Ureter (tissue), 1 donor: ENCODE measurements at places on chromosomes 7 and 10. TPM values are rescaled to one million over a fixed set of nuclear protein-coding genes. Genes with fewer than 3 reads are reported as not detected.

GRCh38 chr10:81026591-81026990 is 488.9 kb downstream of the SH2D4B start:
- no peak for DNase-seq

- peak; percentile 19 for DNase-seq
Measured at GRCh38 chr7:65953890-65954450, 28.0 kb downstream of the GUSB start.

- DNase-seq, result no peak
Measured at GRCh38 chr10:178723-179122, 43.5 kb downstream of the ZMYND11 start.

CTBP2 gene
- 94.5 TPM for total RNA-seq

ZCWPW1 gene
- 4.3 TPM for total RNA-seq

GRCh38 chr10:29830531-29831512 is 196.1 kb upstream of the SVIL start:
- no peak for DNase-seq

DNA sequence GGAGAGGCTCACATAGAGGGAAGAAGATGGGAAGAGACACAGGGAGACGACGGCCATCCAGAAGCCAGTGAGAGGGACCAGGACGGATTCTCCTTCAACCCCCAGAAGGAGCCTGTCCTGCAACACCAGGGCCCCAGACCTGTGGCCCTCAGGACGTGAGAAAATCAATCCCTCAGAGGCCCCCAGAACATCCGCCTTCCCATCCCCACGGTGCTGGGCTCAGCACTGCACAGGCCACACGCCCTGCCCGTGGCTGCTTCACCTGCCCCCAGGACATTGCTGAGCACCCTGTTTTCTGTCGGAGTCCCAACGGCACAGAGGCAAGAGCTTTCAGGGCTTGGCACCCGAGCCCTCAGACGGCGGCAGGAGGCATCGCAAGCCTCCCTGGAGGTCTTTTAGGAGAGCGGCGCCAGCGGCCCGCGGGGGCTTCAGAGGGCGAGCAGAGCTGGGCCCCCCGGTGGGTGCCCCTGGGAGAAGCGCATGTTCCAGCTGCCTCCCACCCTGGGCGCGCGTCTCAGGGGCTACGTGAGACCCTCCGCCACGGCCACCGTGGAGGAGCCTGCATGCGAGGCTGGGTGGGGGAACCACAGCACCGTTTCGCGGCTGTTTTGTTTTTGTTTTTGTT is 42.8 kb downstream of the PDGFA start:
- no peak for DNase-seq

STAG3 gene
- 1.9 TPM for total RNA-seq

RSBN1L gene
- 27.7 TPM for total RNA-seq

- no peak for DNase-seq
Measured at GRCh38 chr10:11638055-11638698, 26.7 kb upstream of the USP6NL start.

DNA sequence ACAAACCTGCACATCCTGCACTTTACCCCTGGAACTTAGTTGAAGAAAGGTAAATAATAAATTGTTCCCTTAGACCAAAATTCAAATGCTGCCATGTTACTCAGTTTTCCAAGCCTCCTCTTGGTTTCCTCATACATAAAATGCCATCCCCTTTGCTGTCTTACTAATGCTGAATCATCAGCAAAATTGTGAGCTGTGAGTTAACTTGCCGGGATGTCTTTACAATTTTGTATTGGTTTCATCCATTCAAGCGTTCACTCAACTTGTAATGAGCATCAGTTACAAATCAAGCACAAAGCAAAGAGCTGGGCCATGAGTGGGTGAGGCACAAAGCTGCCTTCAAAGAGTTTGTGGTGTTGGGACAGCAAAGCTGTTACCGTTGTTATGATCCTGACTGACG is 395.8 kb upstream of the ZMIZ1 start:
- no peak for DNase-seq

DNA sequence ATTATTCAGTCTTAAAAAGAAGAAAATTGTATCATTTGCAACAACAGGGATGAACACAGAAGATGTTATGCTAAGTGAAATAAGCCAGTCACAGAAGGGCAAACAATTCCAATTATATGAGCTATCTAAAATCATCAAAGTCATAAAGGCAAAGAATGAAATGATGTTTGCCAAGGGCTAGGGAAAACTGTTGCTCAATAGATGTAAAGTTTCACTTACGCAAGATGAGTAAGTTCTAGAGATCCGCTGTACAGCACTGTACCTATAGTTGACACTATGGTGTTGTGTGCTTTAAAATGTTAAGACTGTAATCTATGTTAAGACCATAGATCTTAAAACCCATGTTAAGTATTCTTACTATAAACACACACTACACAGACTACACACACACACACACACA is 904.6 kb upstream of the LRRN3 start:
- DNase-seq, result no peak

GRCh38 chr10:74207691-74208480 is 56.9 kb downstream of the ADK start:
- no peak for DNase-seq
